NCI-H510A treated with DMSO at 0.1 percent for 48 hours (cell line): ENCODE measurements at places on chromosomes 11 and 22.

DNA sequence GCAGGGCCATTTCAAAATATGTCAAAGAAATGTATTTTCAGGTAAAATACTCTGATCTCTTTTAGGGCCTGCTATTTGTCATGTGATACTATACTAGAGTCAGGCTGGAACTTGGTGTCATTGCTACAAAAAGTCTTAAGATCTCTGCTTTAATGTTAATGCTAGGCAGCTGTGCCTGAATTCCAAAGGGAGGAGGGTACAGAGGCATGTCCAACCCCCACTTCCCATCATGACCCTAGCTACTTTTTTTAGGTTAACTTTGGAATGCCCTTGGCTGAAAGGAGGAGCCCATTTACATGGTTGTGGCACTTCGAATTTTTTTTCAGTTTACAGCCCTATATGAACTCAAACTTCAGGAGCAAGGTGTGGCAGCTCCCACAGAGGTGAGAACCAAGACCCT, 58.1 kb downstream of the OSBP2 start:
- no peak for DNase-seq

- no peak for DNase-seq
Measured at GRCh38 chr11:115255006-115255762, 249.0 kb downstream of the CADM1 start.

DNA sequence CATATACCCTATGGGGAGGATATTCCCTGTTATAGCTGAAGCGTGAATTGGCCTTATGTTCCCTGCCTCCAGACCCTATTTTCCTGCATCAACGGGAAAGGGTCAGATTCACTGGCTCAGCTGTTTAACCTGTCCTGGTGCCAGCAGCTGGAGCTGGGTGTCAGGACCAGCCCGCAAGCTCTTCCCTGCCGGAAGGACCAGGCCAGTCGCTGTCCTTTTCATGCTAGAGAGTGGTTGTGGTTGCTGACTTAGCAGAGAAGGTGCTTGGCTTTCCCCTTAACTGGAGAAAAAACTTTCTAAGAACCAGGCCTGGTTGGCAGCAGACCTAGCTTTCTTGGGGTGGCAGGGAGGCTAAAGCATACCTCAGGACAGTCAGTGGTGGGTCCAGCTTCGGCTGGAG, 5.2 kb upstream of the SREBF2 start:
- no peak for DNase-seq

- no peak for DNase-seq
Measured at GRCh38 chr11:102413497-102413896, 39.1 kb downstream of the TMEM123 start.

DNA sequence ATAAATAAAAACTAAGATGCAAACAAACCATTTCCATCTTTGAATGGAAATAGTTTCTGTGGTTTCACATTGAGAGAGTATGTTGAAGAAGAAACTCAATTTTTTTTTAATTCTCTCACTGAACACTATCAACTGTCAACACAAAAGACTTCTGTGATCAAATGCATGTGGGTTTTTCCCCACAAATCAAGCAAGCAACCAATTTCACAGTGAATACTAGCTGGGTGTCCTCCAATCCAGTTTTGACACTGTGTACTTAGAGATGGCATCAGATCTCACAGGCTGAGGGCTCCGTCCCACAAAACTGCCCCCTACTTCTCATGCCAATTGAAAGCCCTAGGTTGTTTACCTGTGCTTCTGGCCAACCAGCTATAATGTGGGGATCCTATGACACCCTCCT, 34.5 kb downstream of the CTSC start:
- DNase-seq: no peak

DNA sequence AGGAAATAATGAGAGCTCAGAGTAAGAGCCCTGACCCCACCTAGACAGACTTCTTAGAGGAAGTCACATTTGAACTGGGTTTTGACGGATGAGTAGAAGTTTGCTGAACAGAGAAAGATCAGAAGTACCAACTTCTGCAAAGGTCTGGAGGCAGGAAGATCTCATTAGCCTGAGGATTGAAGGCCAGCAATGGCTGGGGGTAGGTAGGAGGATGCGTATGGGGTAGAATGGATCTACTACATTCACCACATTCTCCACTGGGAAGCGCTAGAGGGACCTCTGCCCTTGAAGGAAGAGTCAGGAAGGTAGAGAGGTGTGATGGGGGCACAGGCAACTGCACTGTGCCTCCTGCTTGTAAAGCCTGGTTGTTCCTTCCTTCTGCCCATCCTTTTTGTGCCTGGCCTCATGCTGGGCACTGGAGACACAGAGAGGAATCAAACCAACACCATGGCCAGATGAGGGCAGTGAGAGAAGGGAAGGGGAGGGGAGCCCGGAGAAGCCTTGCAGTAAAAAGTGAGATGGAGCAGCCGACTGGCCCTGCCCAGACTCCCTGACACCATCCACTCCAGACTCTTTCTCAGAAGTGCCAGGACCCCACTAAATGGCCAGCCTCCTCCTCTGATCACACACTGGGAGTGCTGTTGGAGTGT, 4.9 kb downstream of the TPBGL start:
- no peak for DNase-seq

DNA sequence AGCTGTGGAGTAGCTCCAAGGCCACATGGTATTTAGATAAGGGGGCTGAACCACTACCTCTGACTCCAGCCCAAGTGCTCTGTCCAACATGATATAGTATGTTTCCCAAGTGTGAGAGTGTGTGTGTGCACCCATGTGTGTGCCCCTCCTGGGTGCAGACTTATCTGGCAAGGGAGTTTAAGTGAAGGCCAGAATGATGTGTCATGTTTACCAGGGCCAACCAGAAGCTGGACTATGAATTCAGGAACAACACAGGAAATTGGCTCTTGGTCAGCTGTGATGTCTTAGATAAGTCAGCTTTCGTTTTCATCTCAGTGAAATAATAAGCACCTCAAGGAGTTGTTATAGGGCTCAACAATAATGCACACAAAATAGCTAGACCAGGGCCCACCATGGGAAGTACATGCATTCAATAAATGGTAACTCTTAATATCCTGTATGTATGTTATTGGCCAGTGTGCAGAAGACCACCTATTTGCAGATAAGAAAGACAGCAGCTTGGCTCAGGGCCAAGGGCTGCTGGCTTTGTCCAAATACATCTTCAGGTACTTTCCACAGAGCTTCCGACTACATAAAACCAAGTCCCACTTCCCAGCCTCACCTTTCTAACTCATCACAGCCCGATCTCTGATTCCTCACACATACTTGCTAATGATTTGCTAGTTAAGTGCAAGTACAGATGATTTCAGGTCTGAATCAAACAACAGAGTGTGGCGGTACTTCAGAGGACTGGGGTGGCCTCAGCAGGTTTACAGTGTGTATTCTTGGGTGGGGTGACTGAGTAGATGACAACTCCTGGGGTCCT, 120.9 kb downstream of the ME3 start:
- DNase-seq: no peak

- no peak for DNase-seq
Measured at GRCh38 chr11:118491041-118491440, 36.2 kb upstream of the TTC36 start.

- no peak for DNase-seq
Measured at GRCh38 chr22:30423301-30423958, 2.1 kb upstream of the MTFP1 start.

DNA sequence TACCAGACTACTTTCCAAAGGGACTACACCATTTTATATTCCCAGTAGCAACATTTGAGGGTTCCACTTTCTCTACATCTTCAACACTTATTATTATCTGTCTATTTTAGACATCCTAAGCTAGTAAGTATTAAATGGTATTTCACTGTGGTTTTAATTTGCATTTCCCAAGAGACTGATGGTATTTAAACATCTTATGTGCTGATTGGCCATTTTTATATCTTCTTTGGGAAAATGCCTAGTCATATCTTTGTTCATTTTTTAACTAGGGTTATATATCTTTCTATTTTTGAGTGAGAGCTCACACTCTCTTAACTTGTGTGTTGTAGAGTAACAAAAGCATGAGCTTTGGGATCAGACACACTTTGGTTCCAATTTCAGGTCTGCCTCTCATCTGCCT, 73.7 kb downstream of the PRCP start:
- DNase-seq: no peak

GRCh38 chr11:6531267-6531752, 34.2 kb downstream of the DNHD1 start:
- peak; percentile 24 for DNase-seq

- no peak for DNase-seq
Measured at GRCh38 chr11:45801723-45802315, 3.1 kb upstream of the SLC35C1 start.

GRCh38 chr11:35035894-35036408, 103.0 kb upstream of the CD44 start:
- no peak for DNase-seq

GRCh38 chr11:84526250-84526649, 1100.9 kb downstream of the DLG2 start:
- DNase-seq: no peak

- DNase-seq: no peak
Measured at GRCh38 chr11:6538456-6538855, 41.4 kb downstream of the DNHD1 start.

GRCh38 chr11:123011510-123011909, 29.9 kb upstream of the BSX start:
- DNase-seq: no peak

DNA sequence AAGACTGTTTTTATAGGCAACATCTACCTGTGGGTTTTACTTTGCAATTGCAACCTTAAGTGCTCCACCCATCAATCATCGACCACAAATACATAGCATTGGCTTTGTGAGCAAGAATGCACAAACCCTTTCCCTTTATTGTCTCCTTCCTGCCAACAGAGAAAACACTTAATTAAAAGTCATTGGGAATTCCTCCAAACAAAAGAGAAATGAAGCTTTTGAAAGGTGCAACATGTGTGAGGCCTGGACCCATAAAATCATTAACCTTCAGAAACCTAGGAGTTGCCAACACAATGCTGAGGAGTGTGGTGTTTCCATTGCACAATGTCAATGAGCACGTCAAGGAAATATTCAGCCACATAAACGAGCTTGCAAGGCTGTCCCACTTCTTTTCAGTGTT, 223.2 kb downstream of the BLID start:
- no peak for DNase-seq

GRCh38 chr11:113279591-113279990, 34.8 kb upstream of the TTC12 start:
- no peak for DNase-seq

DNA sequence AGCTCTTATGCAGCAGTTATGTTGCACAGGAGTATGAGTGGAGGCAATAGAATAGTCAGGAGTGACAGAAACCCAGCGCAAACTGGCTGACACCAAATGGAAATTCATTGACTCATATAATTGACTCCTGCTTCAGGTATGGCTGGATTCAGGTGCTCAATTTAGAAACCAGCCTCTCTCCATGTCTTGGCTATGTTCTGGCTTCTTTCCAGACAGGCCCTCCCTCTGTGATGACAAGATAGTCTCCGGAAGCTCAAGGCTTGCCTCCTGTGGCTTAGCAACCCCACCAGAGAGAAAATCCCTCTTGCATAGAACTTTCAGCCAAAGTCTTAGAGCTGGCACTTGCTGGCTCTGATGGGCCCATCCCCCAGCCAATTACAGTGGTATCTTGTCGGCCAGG, 28.1 kb upstream of the MN1 start:
- DNase-seq: no peak

- DNase-seq: no peak
Measured at GRCh38 chr11:7321473-7322450, 70.1 kb downstream of the SYT9 start.

GRCh38 chr22:44639891-44640617, 62.0 kb upstream of the PRR5 start:
- no peak for DNase-seq

GRCh38 chr22:40271440-40271839, 74.9 kb upstream of the ADSL start:
- DNase-seq: no peak

DNA sequence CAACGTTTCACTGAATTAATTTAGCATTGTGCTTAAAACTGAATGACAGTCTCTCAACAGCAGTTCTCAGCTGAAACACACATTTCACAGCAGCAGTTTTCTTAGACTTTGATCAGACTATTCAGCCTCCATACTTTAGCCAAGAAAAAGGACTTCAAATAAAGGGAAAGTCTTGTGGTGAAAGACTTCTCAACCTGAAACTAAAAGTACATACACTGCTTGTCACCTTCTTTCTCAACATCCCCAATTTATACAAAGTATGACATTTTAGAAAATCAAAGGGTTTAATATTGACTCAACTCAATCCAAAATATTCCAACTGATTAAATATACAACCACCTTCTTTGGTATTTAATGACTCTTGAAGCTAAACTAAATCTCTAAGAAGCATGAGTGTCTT, 419.0 kb downstream of the LRRC4C start:
- no peak for DNase-seq

GRCh38 chr11:47175746-47176327, 842 bp downstream of the ARFGAP2 start:
- no peak for DNase-seq

DNA sequence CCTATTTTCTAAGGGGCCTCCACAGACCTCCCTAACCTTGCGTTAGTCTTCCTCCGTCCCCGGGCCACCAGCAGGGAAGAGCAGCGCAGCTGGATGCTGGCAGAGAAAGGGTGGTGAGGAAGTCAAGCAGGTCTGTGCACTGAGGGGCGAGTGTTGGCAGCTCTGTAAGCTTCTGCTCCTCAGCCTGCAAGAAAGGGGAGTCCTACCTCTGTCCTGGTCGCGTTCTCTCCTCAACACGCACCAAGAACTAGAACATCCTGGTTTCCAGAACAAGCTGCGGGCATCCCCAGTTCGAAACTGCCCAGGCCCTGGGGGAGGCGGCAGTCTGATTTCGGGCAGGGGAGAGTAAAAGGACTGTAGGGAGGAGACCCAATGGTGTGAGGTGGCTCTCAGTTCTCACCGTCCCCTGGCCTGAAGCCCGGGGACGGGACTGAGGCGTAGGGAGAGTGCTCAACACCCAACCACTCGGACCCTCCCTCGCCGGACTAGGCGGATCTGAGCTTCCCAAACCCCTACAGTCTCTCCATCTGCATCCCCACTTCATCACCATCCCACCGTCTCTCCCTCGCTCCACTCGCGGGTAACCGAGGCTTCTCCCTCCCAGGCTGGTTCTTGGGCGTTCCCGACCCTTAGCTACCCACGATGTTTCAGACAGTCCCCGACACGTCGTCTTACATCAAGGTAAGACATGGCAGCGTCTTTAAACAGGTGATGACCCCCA, 7.7 kb upstream of the FLI1 start:
- no peak for DNase-seq

GRCh38 chr22:25880524-25880923, 138.5 kb downstream of the MYO18B start:
- no peak for DNase-seq

- DNase-seq: no peak
Measured at GRCh38 chr11:128928400-128928799, 14.3 kb downstream of the TP53AIP1 start.

GRCh38 chr11:80722629-80723028, 1281.8 kb upstream of the TENM4 start:
- no peak for DNase-seq

GRCh38 chr11:113873236-113873626, 2.1 kb downstream of the USP28 start:
- no peak for DNase-seq

GRCh38 chr11:2342981-2343380, 34.1 kb upstream of the CD81 start:
- no peak for DNase-seq
